ENCODE measurements at places on chromosomes 13 and 19.

DNA sequence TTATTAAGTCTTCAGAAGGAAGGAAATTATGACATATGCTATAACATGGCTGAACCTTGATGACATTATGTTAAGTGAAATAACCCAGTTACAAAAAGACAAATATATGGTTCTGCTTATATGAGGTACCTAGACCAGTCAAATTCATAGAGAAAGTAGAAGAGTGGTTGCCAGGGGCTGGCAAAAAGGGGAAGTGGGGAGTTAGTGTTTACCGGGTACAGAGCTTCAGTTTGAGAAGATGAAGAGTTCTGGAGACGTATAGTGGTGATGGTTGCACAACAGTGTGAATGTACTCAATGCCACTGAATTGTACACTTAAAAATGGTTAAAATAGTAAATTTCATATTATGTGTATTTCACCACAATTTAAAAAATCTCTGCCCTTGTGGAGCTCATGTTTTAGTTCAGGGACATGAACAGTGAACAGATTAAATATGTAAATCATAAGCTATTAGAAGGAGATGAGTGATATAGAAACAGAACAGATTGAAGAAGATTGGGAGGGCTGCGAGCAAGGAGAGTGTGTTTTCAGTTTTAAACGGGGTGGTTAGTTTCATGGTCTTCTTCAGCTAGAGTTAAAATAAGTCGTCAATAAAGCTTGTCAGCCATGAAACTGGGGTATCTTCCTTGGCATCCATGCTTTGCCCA, 355.2 kb downstream of the KCNRG start:
- no peak for DNase-seq

- no peak for DNase-seq
Measured at GRCh38 chr13:75744127-75744526, 108.0 kb downstream of the LMO7 start.

DNA sequence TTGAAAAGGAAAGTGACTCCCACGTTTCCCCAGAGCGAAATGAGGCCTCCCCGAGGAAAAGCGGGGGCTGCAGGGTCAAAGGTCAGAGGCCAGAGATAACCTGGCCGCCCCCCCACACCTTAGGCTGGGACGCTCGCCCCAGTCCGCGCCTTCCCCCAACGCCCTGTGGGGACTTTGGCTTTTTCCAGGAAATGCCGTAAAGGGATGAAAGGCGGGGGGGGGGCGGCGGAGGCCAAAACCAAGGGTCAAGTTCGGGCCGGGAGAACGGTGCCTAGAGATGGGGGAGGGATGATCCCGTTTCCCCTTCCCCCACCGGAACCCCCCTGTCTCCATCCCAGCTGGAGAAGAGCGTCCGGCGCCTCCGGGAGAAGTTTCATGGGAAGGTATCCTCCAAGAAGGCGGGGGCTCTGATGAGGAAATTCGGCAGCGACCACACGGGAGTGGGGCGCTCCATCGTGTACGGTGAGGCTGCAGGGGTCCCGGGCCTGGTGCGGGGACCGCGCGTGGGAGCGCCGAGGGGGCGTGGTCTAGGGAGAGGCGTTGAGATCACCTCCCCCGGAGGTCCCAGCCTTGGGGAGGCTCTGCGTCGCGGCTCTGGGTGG, 575 bp downstream of the SHFL start:
- DNase-seq = no peak

DNA sequence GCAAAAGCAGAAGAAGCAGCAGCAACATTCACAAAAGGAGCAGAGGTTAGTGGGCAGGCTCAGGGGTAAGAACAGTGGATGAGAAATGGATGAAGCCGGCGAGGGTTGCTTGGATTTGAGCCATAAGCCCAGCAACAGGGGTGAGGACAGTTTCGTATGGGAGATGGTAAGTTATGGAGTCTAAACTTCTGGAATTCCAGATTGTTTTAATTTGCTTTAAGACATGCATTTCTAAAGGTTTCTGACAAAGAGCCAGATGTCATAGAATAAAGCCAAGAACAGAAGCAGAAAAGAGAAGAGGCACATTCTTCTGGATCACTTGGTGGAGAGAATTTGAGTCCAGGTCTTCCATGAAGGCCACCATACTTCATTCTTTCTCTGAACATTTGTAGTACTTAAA, 76.6 kb downstream of the TNFSF11 start:
- DNase-seq = no peak

DNA sequence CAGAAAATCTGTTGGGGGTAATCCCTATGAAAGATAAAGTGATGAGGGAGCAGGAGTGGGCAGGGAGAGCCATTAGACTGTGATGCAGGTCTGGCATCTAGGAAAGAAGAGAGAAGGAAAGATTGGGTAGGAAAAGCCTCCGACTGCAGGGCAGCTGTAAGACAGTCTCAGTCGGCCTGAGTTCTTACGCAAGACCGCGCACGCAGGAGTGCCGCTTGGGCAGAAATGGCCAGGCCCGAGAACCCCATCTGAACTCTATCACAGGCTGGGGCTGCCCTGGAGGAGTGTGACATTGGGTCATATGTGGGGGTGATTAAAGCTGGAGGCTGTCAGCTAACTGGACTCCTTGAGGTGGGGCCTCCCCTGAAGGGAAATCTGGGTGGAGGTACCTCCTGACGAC, 13.9 kb upstream of the FBXL3 start:
- DNase-seq = no peak

DNA sequence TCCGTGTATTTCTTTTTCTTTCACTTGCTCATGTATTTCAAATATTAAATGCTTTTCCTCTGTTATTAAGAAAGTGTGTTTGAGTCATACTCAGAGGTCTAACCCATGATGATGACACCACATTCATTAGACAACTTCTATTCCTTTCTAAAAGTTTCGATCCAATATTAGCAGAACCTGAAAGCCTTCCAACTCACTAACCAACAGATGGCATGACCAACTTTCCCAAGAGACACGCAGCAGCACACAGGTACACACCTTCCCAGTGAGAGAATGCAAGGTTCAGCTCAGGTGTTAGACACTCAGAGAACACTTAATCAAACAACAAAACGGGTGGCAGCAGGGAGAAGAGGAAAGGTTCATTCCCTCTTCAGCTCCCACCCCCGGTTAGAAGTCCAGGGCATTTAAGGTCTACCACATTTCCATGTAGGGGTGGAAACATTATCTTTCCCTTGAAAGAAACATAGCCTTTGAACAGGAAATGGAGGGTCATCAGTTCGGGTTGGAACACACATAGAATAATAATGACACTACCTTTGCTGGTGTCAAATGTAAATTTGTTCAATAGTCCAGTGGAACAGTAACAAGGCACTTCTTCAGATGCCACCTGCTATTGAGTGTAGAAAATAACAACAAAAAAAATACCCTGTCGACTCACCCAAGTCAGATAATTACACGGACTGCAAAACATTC, 404.2 kb downstream of the COG6 start:
- no peak for DNase-seq

GRCh38 chr19:35223084-35223790, 5.3 kb downstream of the FAM187B start:
- DNase-seq = no peak

- DNase-seq = no peak
Measured at GRCh38 chr13:41565846-41566245, 108.5 kb downstream of the RGCC start.

DNA sequence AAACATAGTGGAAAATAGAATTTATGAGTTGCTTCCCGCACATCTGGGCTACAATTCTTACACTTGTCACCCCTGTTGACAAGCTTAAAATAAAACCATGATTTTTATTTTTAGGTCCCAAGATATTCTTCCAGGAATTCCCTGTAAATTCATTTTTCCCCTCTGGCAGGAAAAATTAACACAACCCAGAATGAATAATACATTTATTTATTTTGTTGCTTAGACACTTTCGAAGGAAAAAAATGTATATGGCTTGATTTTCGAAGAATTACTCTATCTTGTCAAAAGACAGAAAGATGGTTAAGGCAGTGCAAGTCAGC, 74.4 kb downstream of the LHFPL6 start:
- DNase-seq = no peak

GRCh38 chr13:64962404-64962803, 2267.7 kb downstream of the PCDH9 start:
- no peak for DNase-seq

DNA sequence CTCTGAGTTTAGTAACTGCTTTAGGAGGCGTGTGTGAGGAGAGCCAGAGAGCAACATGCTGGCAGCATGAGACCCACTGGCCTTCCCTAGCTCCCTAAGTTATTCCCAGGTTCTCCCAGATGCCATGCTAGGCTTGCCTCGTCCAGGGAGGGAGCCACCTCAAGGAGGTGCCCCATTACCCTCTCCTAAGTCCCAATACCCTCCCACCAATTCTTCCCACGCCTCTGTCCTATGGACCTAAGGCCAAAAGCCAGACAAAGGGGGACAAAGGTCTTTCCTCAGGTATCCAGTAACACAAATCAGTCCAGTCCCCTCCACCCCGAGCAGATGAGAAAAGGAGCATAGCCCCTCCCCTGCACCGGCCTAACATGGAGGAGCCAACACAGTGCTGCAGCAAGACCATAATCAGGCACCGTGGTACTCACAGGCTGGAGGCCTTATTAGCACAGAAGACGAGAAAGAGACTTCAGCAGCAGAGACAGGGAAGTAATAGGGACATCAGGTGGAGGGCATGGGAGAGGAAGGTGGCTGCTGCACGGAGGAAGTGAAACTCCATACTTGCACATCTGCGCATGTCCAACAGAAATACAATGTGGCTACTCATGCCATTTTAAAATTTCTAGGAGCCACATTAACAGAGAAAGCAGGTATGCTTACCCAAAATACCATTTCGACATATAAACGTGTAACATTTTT, 46.3 kb downstream of the BRD4 start:
- DNase-seq = no peak

DNA sequence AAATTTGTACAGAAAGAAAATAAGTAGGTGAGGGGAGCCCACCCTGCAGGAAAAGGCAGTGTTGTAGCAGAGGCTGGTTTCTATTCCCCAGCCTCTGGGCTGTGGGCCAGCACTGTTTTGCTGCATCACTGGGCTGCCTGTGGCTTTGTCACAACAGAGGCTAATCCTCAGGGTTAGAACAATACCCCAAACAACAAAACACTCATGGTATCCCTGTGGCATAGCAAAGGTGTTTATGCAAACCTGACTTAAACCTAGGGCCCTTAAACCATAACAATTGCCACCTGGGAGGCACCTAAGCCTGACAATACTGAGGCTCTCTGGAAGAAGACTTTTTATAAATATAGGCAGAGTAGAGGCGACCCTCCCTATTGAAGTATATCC, 314.7 kb downstream of the OLFM4 start:
- DNase-seq = no peak

DNA sequence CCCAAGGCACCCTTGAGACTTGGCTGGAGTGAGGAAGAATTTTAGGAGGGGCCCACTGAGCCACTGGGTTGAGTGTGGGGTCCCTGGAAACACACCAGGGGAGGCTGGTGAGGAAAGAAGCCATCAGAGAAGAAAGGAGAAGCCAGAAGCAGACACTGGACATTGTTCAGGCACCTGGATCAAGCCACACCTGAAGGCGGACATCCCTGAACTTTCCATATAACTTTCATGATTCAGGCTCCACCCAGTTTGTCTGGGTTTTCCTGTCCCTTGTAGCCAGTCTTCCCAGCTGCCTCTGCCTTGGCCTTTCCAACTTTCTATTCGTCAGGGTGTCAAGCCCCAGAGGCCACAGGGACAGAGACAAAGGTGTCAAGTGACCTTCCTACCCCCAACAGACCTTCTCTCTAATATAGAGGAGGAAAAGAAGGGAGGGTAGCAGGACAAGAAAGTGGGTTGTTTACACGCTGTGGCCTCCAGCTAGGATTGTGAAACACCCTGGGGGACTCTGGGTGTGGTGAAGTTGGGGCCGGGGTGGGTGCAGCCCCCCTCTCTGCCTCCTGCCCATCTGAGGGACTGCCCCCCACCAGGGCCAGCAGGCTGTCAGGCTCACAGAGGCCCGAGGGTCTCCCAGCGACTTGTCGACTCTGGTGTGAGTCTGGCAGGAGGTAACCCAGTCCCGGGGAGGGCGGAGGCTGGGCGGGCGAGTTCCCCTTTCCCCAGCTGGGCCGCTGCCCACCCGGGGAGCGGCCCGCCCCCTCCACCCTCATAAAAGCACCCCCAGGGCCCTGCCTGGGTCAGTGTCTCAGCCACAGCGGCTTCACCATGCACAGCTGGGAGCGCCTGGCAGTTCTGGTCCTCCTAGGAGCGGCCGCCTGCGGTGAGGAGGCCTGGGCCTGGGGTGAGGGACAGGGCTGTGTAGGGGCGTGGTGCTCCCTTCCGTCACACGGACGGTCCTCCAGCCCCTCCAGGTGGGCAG, at the start of gene CFD:
CFD (plus strand) TSS at position 797 of the 976 bp plus-strand sequence; CDS start at position 823, 26 bp downstream.
- no peak for DNase-seq

DNA sequence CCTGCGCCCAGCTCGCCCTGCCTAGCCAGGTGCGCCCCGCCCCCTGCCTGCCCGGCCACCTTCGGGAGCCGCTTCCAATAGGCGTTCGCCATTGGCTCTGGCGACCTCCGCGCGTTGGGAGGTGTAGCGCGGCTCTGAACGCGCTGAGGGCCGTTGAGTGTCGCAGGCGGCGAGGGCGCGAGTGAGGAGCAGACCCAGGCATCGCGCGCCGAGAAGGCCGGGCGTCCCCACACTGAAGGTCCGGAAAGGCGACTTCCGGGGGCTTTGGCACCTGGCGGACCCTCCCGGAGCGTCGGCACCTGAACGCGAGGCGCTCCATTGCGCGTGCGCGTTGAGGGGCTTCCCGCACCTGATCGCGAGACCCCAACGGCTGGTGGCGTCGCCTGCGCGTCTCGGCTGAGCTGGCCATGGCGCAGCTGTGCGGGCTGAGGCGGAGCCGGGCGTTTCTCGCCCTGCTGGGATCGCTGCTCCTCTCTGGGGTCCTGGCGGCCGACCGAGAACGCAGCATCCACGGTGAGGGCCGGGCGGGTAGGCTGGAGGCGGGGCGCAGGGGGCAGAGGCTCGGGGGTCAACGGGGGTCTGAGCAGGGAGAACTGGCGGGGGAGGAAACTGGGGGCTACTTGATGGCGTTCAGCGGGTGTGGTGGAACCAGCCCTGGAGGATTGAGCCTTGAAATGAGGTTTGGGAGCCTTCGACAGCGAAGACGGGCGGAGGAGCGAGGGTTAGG, at the start of gene SPINT2:
SPINT2 (plus strand) TSS at position 88 of the 727 bp plus-strand sequence; CDS start at position 408, 320 bp downstream.
- DNase-seq = no peak

GRCh38 chr13:98133946-98134345, 8.9 kb upstream of the FARP1 start:
- DNase-seq = no peak

- no peak for DNase-seq
Measured at GRCh38 chr19:35905178-35905727, 2.8 kb downstream of the TYROBP start.

DNA sequence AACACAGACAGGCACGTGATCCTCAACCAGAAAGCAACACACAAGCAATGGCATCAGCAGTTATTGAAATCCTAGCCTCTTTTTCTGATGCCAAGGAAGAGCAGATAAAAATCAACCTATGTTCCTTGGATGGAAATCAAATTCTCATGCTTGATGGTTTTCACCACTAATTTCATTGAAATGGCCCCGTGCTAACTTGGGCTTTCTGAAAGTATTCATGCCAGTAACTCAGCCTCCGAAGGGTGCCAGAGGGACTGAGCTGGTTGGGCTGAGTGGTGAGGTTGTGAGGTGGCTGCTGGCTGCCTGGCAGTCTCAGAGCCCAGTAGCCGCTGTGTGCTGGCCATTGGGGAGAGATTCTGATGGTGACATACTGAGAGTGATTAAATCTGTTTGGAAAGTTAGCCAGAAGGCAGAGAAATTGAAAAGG, 309.3 kb downstream of the DCT start:
- DNase-seq = no peak

GRCh38 chr13:100344544-100344943, 244.0 kb downstream of the GGACT start:
- no peak for DNase-seq

- no peak for DNase-seq
Measured at GRCh38 chr13:94996445-94996844, 284.1 kb upstream of the SOX21 start.

- peak; percentile 78 for DNase-seq
Measured at GRCh38 chr13:32246468-32246867, 68.7 kb downstream of the ZAR1L start.

Data from glomerular endothelial cell (primary cell).